ENCODE measurements at places on chromosomes 11 and 22.

DNA sequence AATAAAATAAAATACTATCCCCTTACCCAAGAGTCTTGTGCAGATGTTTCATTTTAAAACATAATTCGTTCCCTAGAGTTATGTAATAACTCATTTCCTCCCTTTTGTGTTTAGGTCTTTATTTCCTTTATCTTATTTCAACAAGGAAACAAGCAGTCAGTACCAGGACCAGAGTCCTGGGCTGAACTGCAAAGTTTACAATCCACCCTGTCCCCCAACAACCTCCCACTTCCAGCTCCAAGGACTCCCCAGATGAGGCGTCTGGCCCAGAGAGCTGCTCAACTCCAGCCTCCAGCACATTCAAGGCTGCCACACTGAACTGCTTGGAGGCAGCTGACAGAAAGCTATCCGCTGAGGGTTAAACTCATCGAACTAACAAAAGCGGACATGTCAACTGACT, 4.5 kb downstream of the POLDIP3 start:
- DNase-seq, result no peak

GRCh38 chr11:128057786-128058395, 529.5 kb downstream of the ETS1 start:
- no peak for DNase-seq

DNA sequence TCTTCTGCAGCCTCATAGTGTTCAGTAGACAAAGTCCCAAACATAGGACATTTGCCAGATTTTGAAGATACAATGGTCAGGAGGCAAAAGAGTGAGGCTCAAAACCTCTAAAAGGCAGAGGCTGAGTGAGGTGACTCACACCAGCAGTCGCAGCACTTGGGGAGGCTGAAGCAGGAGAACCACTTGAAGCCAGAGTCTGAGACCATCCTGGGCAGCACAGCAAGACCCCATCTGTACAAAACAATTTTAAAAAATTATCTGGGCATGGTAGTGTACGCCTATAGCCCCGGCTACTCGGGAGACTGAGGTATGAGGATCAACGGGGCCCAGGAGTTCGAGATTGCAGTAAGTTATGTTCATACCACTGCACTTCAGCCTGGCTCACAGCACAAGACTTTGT, 14.2 kb upstream of the ZFTA start:
- no peak for DNase-seq

GRCh38 chr11:77752516-77752915, 68.0 kb downstream of the RSF1 start:
- no peak for DNase-seq

DNA sequence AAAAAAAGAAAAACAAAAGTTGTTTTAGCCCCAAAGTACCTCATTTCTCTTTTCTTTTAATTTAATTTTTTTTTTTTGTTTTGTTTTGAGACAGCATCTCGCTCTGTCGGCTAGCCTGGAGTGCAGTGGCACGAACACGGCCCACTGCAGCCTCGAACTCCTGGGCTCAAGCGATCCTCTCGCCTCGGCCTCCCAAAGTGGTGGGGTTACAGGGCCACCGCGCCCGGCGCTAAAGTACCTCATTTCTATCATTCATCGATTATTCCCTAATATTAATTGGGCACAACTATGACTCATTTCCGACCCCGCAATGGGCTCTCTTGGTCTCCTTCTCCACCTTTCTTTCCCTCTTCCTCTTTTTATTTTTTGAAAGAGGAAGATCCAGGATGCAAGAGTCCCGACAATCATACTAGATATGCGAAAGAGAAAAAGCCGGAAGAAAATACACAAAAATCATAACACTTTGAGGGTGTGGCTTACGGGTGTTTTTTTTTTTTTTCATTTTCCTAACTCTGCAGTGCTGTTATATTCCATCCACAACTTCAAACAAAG, 475 bp upstream of the AIP start:
- DNase-seq, result peak; percentile 23

- DNase-seq, result peak; percentile 85
Observed at GRCh38 chr11:72778535-72779494, 15.0 kb downstream of the STARD10 start.

- no peak for DNase-seq
Observed at GRCh38 chr22:31177420-31178162, 17.6 kb downstream of the RNF185 start.

DNA sequence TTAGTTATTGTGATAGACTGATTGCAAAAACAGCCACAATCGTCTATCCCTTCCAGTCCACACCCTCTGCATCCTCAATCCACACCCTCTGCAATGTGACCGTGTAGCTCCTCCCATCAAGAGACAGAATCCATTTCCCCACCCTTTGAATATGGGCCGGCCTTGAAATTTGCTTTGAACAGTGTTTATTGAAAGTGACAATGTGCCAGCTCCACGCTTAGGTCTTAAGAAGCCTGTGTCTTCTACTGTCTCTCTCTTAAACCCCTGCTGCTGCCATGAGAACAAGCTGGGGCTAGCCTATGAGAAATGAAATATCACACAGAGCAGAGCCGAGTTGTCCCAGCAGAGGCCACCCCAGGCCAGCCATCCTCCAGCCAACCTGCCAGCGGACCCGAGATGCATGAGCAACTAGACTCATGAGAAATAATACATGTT, 22.3 kb upstream of the MICAL2 start:
- peak; percentile 82 for DNase-seq

DNA sequence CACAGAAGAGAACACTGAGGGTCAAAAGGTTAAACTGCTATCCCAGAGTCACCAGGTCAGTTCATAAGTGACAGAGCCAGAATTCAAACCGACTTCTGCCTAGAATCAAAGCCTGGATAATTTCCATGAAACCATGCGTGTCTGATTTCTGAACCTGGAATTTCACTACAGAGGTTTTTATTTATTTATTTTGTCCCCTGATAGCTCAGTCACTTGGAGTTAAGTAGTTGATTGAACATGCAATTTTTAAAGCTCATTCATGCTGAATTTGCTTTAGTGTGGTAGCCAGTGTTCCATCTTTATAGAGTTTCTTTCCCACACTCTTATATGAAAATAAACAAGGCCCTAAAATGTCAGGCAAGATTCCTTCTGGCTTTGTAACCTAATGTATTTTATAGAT, 93.2 kb downstream of the NAV2 start:
- DNase-seq, result no peak

DNA sequence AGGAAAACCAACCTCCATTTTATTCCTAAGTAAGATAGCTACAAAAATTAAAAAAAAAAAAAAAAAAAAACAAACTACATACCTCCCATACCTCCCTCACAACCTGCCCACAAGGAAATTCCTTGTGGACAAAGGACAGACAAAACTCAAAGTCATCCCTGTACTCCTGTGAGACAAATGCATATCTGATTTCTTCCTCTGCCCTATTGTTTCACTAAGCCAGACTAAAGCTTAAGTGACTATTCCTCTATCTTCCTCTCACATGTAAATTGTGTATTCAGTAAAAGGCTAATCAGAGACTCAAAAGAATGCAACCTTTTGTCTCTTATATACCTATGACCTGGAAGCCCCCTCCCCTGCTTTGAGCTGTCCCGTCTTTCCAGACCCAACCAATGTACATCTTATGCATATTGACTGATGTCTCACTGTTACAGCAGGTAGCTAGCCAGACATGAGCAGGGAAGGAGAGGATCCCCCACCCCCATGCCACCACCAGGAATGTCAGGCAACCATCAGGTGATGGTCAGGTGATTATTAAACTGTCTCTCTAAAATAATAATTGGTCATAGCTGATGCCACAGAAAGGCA, 289.4 kb downstream of the SBF2 start:
- DNase-seq, result no peak

GRCh38 chr22:36757668-36758211, 18.2 kb downstream of the IFT27 start:
- DNase-seq, result peak; percentile 81

DNA sequence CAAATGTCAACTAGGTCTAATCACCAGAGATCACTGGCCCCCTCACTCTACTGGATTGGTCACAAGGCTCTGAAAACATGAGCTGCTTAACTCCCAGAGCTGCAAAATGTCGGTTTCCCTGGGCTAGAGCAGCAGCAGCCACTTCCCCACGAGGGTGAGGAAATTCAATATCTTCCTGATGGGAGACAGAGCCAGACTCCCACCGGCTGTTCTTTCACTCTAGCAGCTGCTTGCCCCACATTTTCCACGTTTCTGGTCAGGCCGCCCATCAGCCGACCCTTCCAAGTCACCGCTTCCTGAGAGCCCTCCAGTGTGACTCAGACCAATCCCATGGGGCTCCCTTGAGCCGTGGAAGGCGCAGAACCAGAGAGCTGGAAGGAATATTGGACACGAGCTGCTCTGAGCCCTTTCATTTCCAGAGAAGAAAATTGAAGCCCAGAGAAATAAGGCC, 227.0 kb downstream of the ADAMTS15 start:
- no peak for DNase-seq

GRCh38 chr11:70713086-70713835, 314.9 kb downstream of the CTTN start:
- DNase-seq, result no peak

DNA sequence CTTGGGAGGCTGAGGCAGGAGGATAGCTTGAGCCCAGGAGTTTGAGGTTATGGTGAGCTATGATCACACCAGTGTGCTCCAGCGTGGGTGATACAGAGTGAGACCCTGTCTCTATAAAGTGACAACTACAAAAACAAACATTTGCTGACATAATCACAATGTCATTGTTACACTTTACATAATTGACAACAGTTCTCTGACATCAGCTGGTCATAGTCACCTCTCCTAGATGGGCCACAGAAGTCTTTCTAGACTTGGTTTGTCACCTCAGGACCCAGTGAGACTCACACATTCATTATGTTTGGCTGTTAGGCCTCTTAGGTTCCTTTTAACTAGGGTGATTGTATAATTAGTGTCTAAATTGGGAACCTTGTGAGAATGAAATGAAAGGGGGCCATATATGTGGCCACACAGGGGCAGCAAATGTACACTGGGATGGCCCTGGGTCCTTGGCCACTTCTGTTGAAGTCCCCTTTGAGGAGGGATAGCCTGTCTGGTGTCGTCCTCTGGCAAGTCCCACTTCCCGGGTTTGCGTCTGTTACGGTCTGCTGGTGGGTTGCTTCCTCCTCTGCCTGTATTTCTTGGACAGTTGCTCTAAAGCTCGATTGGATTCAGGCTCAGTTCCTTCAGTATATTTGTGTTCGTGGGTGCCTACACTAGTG, 5.8 kb upstream of the PPIL2 start:
- DNase-seq, result no peak

GRCh38 chr22:37175414-37176281, 12.4 kb downstream of the C1QTNF6 start:
- DNase-seq, result no peak

GRCh38 chr11:83566950-83567349, 280.8 kb upstream of the CCDC90B start:
- no peak for DNase-seq

DNA sequence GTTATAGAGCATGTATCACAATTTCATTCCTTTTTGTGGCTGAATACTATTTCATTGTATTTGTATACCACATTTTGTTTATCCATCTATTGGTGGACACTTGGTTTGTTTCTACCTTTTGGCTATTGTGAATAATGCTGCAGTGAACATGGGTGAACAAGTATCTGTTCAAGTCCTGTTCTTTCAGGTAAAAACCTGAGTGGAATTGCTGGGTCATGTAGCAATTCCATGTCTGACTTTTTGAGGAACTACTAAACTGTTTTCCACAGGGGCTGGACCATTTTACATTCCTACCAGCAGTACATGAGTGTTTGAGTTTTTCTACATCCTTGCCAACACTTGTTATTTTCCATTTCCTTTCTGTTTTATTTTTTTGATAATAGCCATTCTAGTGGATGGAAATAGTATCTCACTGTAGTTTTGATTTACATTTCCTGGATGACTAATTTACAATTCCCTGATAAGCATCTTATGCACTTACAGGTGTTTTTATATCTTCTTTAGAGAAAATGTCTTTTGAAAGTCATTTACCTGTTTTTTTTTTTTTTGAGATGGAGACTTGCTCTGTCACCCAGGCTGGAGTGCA, 12.2 kb downstream of the CABIN1 start:
- no peak for DNase-seq

DNA sequence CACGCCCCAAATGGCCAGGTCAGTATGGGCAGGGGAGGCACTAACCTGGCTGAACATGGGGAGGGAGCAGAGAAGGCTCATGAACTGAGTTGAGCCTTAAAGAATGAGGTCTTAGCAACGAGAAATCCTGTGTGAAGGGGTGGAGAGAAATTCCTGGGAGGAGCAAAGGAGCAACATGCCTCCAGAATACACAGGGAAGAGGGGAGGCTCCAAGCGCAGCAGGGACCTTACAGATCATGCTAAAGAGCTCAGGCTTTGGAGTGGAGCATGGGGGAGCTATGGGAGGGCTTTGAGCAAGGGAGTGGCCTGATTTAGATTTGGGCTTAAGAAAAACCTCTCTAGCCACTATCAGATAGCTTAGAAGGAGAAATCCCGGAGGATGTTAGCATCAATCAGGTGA, 88.1 kb downstream of the MN1 start:
- DNase-seq, result no peak

DNA sequence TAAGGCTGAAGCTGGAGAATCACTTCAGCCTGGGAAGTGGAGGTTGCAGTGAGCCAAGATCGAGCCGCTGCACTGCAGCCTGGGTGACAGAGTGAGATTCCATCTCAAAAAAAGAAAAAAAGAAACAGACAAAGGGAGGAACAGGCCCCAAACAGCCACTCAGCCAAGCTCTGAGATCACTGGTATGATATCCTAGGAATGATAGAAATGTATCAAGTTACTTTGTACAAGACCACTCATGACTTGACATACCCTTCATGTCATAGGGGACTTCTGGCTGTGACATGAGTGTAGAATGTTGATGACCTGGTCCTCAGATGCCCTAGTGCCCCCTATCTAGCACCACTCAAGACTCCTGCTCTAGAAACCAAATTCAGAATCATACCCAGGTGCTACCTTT, 216.5 kb downstream of the NAV2 start:
- no peak for DNase-seq

DNA sequence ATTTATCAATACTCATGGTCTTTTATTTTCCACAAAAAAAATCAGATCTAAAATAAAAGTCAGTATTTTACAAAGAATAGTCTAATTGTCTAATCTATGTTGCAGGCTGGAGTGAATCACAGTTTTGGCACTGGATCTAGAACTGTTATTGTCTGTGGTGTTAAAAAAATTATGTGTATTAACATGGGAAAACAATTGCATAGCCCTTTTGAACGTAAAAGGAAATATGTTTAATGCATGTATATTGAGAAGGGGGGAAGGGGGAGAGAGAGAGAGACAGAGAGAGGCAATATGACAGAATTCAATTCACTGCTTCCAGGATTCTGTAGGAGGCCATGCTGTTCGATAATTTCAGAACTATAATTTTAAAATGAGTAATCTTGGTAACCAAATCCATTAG, 324.9 kb upstream of the CCDC90B start:
- no peak for DNase-seq

DNA sequence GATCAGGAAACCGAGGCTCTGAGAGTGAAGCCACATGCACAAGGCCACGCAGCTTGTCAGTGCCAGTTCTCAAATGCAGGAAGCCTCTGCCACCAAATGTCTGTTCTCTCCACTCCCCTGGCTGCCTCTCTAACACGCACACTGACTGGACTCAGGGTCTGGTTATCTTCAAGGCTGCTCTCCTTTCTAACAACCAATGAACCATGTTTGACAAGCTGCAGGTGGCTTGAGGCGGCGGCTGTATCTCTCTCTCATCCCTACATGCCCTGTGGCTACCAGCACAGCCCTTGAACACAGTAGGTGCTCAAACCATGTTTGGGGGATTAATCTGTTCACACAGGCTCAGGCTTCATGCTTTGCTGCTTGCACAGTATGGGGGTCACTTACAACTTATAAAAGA, 23.7 kb downstream of the MFNG start:
- no peak for DNase-seq

GRCh38 chr22:24826710-24827285, 20.8 kb downstream of the SGSM1 start:
- DNase-seq, result no peak
